Stimulated activated CD8-positive, alpha-beta memory T cell treated with anti-CD3 and anti-CD28 coated beads, Interleukin-15, amount 100 ng/mL, for 4 hours (primary cell): ENCODE measurements at places on chromosomes 3 and 15.

- no peak for DNase-seq
Observed at GRCh38 chr3:61154457-61155198, 96.6 kb downstream of the FHIT start.

DNA sequence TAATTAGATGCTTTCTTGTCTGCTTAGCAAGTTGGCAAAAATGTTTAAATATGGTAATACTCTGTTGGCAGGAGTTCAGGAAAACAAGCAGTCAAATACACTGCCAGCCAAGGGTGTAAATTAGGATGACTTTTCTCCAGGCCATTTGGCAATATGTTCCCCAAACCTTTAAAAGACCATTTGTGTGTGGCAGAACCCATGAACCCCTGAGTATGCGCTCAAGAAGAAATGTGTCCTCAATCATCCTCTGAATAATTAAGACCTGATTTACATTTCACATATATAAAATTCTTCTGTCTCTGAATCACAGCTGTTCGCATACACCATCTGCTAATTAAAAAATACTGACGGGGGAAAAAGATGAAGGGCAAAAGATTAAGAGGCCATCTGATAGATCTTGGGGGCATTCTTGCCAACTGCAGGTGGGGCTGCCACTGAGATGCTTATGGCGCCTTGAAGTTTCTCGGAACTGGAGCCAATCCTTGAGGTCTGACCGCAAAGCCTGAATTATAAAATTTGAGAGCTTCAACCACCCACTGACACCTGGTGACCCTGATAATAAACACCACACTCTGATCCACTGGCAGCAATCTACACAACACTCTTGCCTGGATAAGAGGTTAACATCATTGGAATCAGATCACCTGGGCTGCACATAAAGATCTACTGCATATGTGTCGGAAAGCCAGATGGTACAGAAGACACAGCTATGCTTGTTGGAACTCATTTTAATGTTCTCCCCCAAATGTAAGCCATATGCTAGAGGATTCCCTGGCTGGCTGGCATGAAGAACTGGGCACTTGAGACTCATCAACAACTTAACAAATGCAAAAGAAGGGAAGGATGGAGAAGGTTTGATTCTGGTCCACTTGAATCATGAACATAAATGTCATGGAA is 190.6 kb downstream of the OSBPL10 start:
- DNase-seq = no peak

GRCh38 chr3:192826214-192827006 is 91.2 kb downstream of the MB21D2 start:
- no peak for DNase-seq

DNA sequence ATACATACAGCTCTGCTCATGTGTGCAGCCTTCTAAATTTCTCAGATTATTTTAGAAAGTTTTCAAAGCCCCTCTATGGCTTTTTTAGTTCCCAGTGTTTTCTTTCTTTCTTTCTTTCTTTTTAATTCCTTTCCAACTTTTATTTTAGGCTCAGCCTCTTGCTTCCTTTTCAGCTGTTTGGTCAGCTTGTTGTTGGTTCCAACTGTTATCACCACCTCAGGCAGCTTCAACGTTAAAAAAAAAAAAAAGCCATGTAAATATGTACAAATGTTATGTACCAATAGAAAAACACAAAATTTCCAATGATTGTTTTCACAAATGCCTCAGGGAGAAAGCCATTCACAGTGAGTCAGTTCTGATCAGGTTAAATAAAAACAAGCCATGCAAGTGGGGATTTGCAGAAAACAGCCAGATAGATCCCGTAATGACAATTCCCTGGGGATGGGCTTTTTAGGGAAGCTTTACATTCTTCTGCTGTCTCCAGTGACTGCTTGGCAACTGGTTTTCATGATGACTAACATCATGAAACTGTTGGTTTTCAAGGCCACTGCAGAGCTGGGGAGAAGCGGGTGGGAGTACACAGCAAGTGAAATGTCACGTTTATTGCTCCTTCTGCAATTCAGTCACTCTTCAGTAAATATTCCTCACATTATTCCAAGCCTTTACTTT is 908.4 kb downstream of the EPHA3 start:
- DNase-seq = no peak

- DNase-seq = no peak
Observed at GRCh38 chr3:179971280-179971679, 65.5 kb downstream of the PEX5L start.

GRCh38 chr3:133777807-133778568 is 27.6 kb upstream of the SRPRB start:
- DNase-seq = no peak

DNA sequence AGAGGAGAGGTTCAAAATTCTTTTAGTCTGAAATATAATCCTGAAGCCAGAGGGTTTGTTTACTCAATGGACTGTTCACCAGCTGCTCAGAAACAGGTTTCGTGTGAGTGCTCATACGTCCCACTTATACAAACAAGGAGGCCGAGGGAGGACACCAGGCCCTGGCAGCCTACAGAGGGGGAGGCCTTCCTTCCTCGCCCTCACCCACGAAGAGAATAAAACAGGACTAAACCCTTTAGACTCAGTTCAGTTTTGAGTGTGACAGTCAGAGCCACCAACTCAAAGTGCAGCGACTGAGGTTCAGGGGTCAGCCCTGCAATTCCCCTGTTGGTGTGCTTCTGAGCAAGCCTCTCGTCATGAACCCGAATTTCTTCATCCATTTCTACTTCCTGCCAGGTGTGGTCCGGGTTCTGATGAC is 17.3 kb downstream of the FAM174B start:
- DNase-seq = no peak

- DNase-seq = no peak
Observed at GRCh38 chr15:93082861-93083260, 6.2 kb downstream of the RGMA start.

DNA sequence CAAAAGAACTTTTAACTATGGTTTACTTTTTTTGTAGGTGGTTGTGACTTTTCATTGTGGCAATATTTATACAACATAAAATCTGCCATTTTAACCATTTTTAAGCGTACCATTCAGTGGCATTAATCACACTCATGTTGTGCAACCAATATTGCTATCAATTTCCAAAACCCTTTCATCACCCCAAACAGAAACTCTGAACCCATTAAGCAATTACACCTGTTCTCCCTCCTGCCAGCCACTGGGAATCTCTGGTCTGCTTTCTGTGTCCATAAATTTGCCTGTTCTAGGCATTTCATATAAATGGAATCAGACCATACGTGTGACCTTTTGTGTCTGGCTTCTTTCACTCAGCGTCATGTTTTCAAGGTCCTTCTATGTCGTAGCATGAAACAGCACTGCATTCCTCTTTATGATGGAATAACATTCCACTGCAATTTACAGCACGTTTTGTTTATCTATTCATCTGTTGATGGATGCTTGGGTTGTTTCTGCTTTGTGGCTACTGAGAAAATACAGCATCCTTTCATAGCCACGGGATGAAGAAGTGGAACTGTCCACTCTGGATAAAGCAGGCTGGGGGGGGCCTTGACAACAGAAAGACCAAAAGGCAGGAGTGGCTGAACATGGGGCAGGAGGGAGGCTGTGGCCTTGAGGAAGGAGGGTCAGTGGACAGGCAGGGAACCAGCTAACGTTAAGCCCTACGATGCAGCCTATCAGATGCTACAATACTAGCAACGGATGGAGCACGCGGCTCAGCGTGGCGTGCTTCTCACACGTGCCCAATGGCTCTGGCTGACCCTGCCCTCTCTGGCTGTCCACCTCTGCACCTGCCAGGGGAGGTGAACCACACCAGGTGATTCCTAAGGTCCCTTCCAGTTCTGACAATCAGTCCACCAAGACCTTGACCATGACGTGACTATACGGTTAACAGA is 110.9 kb downstream of the SEC22A start:
- no peak for DNase-seq

GRCh38 chr3:138861798-138862197 is 27.1 kb upstream of the PIK3CB start:
- no peak for DNase-seq

DNA sequence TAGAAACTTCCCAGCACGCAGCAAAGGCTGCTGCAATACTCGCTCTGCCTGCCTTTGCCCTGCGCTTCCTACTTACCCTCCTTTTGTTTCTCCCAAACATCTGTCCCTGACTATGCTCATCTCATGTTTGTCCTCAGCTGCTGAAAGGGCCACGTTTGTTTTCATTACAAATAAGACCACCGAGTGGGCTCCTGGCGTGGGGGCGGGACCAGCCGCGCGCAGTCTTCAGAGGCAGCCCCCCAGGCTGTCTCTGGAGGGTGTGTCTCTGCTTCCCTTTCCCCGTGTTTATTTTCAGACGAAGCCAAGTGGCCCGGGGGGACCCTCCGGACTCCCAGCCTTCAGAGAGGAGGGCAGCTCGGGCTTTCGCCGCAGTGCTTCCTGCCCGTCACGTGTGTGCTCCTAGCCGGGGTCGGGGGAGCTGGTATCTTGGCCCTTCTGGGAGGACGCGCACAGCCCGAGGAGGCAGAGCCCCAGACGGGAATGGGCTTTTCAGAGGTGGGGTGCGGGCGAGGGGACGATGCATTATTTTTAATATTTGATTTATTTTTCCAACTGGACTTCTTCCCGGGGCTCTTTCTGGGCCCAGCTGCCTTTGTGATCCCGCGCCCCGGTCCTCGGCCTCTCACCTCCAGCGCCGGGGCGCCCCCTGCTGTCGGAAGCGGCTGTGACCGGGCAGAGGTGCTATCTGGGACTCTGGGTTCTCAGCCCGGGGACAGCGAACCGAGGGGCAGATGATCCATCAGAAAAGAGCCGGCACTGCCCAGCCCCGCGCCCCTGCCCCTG is 70.0 kb upstream of the CGNL1 start:
- peak; percentile 41 for DNase-seq

GRCh38 chr15:90540768-90541167 is 11.0 kb downstream of the CRTC3 start:
- DNase-seq = no peak

DNA sequence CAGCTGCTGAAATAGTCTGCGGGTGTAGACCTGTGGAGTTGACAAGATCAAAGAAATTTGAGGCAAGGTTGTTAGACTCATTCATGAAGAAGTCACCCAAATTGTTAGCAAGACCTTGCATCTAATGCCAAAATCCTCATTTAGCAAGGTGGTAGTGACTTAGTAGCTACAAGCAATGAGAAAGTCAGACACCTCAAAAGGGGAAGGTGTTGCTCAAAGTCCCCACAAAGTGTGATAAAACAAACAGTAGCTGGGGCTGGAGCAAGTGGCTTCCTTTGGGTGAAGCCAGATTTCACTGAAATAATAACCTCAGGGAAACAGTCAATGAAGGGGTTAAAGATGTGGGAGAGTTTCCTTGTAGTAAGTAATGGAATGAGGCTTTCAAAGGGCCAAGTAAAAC is 44.9 kb downstream of the CD86 start:
- no peak for DNase-seq

DNA sequence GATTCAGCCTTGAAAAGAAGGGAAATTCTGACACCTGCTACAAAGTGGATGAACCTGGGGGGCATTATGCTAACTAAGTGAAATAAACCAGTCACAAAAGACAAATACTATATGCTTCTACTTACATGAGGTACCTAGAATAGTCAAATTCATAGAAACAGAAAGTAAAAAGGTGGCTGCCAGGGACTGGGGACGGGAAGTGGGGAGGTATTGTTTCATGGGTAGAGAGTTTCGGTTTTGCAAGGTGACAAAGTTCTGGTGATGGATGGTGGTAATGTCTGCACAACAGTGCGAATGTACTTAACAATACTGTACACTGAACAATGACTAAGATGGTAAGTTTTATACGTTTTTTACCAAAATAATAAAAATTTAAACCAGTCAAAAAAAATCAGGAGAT is 4.8 kb downstream of the IDH2 start:
- DNase-seq = peak; percentile 54

GRCh38 chr3:130823996-130824395 is 69.9 kb upstream of the ATP2C1 start:
- DNase-seq = no peak

- DNase-seq = no peak
Observed at GRCh38 chr15:45023659-45024225, 747 bp downstream of the SORD start.

DNA sequence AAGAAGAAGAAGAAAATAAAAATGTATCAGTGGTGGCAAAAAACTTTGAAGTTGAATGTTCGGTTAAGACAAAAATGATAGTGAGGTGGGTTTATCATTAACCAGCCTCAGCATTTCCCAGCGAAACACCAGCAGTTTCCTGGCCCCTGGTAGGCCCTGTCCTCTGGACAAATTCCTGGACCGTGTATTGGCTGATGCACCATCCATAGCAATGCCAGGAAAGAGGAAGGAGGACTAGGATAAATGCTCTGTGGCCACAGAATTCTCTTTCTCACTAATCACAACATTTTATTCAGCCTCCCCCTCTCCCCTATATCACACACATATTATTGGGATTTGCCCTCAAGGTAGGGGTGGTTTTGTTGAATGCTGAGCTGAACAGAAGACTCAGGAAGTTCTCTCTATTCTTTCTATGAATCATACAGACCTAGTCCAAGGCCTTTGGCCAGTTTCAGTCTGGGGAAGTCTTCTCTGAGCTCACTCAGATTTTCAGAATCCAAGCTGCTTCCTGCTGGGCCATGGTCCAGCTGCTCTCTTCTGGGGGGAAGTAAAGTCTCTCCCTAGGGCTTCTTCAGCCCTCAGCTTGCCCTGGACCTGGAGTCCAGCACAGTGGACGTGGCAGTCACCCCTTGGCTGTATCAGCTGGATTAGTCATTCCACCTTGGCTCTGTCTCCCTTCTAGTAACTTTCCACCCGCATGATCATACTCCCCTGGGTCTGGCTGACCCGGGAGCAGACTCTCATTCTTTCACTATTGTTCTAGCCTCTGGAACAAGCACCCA is 27.6 kb downstream of the SLC28A1 start:
- no peak for DNase-seq

DNA sequence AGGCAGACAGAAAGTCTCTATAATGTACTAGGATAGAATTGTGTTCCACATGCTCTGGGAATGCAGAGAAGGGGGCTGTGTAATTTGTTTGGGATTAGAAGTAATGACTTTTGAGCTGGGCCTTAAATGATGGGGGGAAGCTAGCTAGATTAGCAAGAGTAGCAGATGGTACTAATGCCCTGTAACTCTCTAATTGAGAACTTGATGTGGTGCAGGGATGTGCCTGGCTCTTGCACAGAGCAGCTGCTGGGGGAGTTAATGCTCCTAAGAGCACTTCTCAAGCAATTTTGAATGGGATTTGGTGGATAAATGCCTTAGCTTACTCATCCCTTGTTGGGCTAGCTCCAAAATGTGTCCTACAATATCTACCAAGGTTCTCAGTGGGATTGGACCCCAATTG is 12.4 kb upstream of the SYN2 start:
- no peak for DNase-seq

DNA sequence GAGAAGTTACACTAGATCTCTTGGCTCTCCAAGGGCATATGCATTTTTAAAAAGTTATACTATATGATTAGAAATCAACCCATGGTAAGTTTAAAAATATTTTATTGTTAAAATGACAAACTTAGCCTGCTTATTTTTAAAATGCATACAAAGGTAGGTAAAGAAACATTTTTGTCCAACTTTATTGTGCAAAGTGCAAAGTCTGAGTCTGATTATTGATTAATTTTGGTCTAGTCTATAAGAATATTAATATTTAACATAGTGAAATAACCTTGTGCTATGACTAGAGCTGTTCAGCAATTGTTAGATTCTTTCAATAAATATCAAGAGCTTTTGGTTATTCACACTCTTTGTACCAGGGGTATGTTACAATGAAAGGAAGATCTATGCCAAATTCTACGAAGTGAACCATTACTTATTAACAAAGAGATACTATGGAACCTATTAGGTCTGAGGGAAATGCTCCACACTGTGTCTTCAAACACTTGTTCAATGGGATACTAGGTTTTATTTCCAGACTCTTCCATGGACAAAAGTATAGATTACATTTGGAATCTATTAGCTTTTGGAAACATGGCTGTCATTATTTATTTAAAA is 70.4 kb downstream of the DIPK2A start:
- DNase-seq = no peak

- no peak for DNase-seq
Observed at GRCh38 chr15:67550522-67550921, 8.0 kb downstream of the MAP2K5 start.
